ENCODE measurements at places on chromosomes 5 and 9.
A peak's percentile ranks its signal among the peaks of the same experiment; 100 is the strongest.

- no peak for DNase-seq
Measured at GRCh38 chr9:132409828-132410528, at the start of gene CFAP77. Gene CFAP77, plus strand, starts transcription at chr9:132410211. Its CDS starts 61 bp downstream, at chr9:132410272.

DNA sequence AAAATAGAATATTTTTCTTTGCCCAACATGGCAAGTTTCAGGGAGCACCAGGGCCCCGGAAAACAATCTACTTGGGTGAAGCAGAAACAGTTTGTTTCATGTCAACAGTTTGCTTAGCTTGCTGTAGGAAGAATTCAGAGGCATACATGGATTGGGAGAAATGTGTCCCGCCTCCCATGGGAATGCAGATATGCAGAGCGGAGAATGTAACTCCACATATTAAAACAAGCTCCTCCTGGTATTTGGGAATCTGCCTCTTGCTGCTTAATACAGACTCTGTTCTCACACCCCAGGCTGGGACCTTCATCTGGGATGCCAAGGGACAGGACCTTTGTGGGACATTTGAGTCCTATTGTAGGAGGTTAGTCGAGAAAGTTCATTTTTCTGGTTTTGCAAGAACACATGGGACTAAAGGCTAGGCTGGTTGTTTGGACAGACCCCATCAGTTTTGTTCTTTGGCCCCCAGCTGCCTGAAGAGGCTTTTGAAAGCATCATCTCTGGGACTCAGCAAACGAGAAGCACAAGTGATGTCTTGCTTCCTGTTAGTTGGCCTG, 220.5 kb upstream of the ADRA1B start:
- DNase-seq, result no peak

- no peak for DNase-seq
Measured at GRCh38 chr9:130842545-130842944, 7.5 kb downstream of the ABL1 start.

DNA sequence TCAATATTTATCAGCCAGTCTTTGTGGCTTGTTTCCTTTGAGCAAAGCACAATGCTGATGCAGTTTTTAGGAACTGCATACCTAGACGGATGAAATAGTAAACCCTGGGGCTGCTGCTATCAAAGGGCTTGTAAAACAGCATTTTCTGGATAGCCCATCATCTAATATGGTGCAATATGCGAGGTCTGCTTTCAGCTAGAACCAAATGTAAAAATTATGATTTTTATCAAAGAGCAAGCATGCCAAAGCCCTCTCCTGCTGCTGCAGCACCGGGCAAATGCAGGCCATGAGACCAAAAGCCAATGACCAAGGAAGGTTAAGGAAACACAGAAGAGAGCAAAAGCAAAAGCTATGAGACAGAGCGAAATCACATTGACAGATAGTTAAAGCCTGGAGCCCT, 1000.4 kb downstream of the MAT2B start:
- DNase-seq, result no peak

- no peak for DNase-seq
Measured at GRCh38 chr9:70421272-70422180, 7.1 kb upstream of the KLF9 start.

DNA sequence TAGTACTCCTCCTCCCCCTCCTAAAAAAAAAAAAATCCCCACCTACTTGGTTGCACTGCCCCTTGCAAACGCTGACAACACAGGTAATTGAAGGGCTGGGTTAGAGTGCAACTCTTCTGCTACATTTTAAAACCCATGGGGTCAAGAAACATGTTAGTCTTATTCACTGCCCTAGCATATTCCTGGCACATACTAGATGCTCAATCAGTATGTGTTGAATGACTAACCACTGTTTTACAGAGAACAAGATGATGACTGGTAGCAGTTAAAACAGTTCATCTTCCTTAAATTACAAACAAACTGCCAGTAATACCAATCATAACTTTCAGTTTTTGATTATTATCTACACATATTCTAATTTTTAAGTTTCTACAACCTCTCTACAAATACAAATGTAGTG, 124.4 kb downstream of the NFIB start:
- DNase-seq, result no peak

- no peak for DNase-seq
Measured at GRCh38 chr5:124634228-124634739, 112.2 kb downstream of the ZNF608 start.

DNA sequence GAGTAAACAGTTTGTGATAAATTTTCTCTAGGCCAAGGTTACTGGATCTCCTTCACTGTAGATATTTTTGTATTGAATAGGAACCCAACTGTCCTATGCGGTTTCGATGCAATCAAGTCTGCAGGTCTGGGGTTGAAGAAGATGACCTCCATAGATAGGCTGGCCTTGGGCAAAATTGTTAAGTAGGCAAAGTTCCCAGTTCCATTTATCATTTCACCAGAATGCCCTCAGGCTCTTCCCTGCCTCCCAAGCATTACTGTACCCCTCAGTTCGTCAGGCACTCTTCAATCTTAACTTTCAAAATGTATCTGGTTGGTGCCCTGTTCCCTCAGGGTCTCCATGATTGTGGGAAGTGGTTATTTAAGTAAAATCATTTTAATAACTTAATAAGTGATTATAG, 1802.9 kb upstream of the WWC1 start:
- no peak for DNase-seq

DNA sequence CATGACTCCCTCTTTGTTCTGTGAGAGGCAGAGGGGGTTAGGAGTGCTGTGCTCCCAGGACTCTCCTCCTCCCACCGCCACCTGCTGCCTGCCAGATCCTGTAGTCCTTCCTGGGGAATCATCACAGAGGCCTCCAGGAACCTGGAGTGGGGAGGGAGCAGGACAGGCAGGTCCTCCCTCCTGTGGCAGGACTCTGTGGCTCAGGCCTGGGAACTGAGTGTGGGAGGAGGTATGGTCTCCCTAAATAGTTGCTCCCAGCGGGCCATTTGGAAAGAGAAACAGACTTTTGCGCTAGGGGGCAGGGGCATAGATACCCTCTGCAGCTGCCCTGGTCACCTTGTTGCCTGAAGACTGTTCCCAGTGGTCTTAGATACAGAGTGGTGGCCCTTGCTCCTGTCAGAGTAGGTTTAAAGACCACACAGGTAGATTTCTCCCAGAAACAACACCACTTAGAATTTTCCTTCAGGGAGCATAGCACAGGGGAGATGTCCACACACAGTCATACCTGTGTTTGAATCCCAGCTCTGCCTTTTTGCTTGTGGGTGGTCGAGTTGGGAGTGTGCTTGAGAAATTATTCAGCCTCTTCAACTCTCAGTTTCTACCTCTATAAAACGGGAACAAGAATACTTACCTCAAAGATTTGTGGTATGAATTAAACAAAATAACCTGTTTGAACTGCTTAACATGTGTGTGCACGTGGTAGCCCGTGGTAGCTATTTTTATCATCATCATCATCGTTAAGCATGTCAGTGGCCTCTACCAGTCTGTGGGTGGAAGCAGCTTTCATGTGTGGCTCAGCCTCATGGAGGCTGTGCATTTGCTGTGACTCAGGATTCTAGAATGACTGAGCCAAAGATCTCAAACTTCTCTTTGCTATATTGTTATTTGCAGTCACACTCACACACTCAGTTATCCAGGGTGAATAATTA, 55.8 kb downstream of the SLC22A5 start:
- peak; percentile 70 for DNase-seq

DNA sequence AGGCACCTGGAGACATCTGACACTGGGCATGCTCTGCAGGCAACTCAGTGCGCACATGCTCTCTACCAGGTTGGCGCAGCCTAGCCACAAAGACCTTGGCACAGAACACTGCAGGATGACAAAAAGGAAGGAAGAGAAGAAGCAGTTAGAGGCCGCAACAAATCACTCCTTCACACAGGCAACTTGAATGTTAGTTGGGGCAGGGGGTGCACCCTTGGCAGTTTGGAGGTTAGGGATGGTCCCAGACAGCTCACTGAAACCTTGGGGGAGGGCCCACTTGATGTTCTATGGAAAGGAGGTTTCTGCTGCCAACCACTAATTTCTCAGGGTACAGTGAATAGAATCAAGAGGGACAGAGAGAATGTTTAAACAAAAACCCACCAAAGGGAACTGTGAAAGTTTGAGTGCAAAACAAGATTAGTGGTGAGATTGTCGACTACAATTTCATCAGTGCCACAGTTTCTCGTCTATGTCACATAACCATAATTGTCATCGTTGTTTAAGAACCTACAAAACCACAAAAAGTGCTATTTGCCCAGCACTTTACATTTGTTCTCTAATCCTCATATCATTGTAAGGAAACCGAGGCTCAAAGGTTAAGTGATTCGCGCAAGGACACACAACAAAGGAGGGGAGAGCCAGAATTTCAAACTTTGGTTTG, 48.7 kb downstream of the FBXW11 start:
- peak; percentile 68 for DNase-seq

- DNase-seq, result no peak
Measured at GRCh38 chr5:56147659-56148230, 85.4 kb downstream of the ANKRD55 start.

- no peak for DNase-seq
Measured at GRCh38 chr5:149794487-149794971, 64.4 kb downstream of the PPARGC1B start.

DNA sequence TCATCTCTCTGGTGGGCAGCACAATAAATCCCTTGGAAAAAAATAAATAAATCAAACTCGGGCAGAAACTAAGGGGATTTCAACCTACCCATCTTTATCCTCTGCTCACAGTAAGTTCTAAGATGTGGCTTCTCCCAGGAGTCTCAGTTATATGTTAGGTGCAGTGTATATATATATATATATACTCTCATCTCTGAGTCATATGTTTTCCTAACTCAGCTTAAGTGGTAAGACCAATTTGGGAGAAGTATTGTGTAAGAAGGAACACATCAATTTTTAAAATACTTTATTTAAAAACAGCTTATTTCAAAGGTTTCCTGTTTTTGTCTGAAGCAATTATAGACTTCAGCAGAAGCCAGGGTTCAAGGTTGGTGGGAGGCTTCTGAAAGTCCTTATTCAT, 20.3 kb upstream of the OSMR start:
- no peak for DNase-seq

GRCh38 chr9:17760250-17760649, 181.4 kb downstream of the SH3GL2 start:
- DNase-seq, result no peak

GRCh38 chr5:61289241-61289640, 42.8 kb upstream of the ZSWIM6 start:
- DNase-seq, result no peak

- DNase-seq, result no peak
Measured at GRCh38 chr5:4862500-4862899, 277.6 kb upstream of the ADAMTS16 start.
